ENCODE measurements at places on chromosomes 2 and 18. TPM values are rescaled to one million over a fixed set of nuclear protein-coding genes. Genes with fewer than 3 reads are reported as not detected.
A peak's percentile ranks its signal among the peaks of the same experiment; 100 is the strongest.

Gene ICA1L
- 4.7 TPM for total RNA-seq

DNA sequence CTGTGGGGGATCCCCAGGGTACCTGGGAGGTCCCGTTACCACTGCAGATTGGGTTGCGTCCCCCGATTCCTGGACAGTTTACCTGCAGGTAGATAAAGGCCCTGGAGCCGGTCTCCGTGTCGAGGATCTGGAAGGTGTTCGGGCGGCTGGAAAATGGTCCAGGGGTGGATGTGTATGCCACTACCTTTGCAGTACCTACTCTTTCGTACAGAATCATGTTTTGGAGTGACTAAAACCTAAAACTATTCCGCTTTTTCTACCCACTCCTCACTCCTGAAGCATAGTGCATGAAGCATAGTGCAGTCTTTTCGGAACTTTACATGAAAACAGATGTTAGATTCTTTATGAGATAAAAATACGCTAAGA lies 418 bp downstream of the WDR75 start:
- H3K27ac ChIP-seq, result peak overlapping the region; percentile 95
- H3K27me3 ChIP-seq, result no peaks in the 10 kb centered on the region
- H3K4me3 ChIP-seq, result peak overlapping the region; percentile 94
- peaks cover 35% of the 10 kb centered on the region for H3K4me1 ChIP-seq

- H3K27ac ChIP-seq, result no peak overlapping the region
- no peaks in the 10 kb centered on the region for H3K4me1 ChIP-seq
- H3K36me3 ChIP-seq, result no peaks in the 10 kb centered on the region
- no peak for DNase-seq
- H3K27me3 ChIP-seq, result no peaks in the 10 kb centered on the region
- H3K4me3 ChIP-seq, result no peak overlapping the region
Observed at GRCh38 chr2:165593081-165593480, 123.6 kb downstream of the CSRNP3 start.

GRCh38 chr2:133026536-133027177 lies 356.7 kb upstream of the LYPD1 start:
- H3K27ac ChIP-seq, result no peak overlapping the region
- H3K36me3 ChIP-seq, result no peaks in the 10 kb centered on the region
- no peak for DNase-seq
- no peak overlapping the region for H3K4me3 ChIP-seq
- no peaks in the 10 kb centered on the region for H3K27me3 ChIP-seq

Gene MDH1B
- total RNA-seq, result 1.2 TPM

GRCh38 chr2:41377837-41378236 lies 670.0 kb upstream of the PKDCC start:
- H3K36me3 ChIP-seq, result no peaks in the 10 kb centered on the region
- H3K4me1 ChIP-seq, result no peaks in the 10 kb centered on the region
- H3K27me3 ChIP-seq, result no peaks in the 10 kb centered on the region
- no peak overlapping the region for H3K4me3 ChIP-seq

GRCh38 chr2:166375736-166376487 lies at the start of gene SCN9A:
Gene SCN9A (minus strand): TSS chr2:166375944. CDS start chr2:166311756, 64,188 bp downstream.
- no peaks in the 10 kb centered on the region for H3K4me1 ChIP-seq
- no peak within 1 kb of the TSS for H3K4me3 ChIP-seq
- H3K36me3 ChIP-seq, result no peaks in the 10 kb centered on the region

DNA sequence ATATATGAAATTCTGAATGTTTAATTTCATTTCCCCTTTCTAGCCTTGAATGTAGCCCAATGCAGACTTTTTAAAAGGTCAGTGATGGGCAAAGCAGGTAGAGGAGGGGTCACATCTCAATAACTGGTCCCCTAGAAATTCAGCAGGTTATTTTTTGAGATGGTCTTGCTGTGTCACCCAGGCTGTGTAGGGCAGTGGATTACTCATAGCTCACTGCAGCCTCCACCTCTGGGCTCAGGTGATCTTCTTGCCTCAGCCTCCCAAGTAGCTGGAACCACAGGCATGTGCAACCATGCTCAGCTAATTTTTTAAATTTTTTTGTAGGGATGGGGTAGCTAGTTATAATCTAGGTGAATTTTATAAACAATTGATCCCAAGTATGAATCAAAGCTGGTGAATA lies 8.8 kb downstream of the IAH1 start:
- H3K4me1 ChIP-seq, result peaks cover under 1% of the 10 kb centered on the region
- H3K4me3 ChIP-seq, result no peak overlapping the region
- H3K27me3 ChIP-seq, result no peaks in the 10 kb centered on the region
- peaks cover 47% of the 10 kb centered on the region for H3K36me3 ChIP-seq

Gene IL36B
- not detected for total RNA-seq

- H3K4me3 ChIP-seq, result no peak overlapping the region
- DNase-seq, result no peak
- no peaks in the 10 kb centered on the region for H3K4me1 ChIP-seq
- H3K36me3 ChIP-seq, result no peaks in the 10 kb centered on the region
- no peaks in the 10 kb centered on the region for H3K27me3 ChIP-seq
- H3K27ac ChIP-seq, result no peak overlapping the region
Observed at GRCh38 chr2:146278881-146279280, 1565.9 kb upstream of the ACVR2A start.

DNA sequence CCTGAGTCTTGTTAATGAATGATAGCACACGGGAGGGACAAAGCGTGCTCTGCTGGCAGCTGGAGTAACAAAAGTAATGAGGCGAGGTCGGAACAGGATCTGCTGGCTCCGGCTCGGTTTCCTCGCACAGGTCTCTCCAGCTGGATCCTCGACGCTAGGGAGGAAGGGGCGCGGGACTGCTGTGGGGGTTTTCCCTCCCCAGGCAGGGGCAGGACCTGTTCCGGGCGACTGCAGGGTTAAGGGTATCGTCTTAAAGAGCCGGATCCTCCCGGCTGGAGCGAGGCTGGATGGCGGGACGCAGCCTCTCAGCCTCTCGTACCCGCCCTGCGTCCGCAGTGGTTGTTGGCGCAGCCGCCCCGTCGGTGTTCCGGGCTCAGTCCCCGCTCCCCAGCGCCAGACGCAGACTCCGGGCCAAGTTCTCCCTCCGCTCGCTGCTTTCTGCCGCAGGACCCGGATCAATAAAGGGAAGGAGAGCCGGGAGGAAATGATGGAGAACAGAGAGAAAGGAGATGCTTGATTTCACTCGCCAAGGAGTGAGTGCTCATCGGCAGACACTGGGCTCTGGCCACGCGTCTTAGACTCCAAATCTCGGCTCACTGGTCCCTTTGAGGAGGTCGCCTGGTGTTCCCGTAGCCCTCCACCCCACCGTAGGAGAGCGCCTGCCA lies 1.1 kb upstream of the LIPG start:
- H3K36me3 ChIP-seq, result no peaks in the 10 kb centered on the region
- no peak overlapping the region for H3K27ac ChIP-seq
- peak overlapping the region; percentile 51 for H3K4me3 ChIP-seq

Gene G6PC2
- total RNA-seq, result not detected

Data from CD8-positive, alpha-beta memory T cell (primary cell).